ENCODE measurements at places on chromosomes 11 and 22. TPM values are rescaled to one million over a fixed set of nuclear protein-coding genes. Genes with fewer than 3 reads are reported as not detected.

- peak; percentile 96 for DNase-seq
These were observed at the start of gene CTR9 for GRCh38 chr11:10750838-10751580. Gene CTR9 (plus strand): TSS chr11:10751246. CDS start chr11:10751413, 167 bp downstream.

The IGHMBP2 gene
- 8.8 TPM for polyA plus RNA-seq

The RBFOX2 gene
- polyA plus RNA-seq: 17.2 TPM

DNA sequence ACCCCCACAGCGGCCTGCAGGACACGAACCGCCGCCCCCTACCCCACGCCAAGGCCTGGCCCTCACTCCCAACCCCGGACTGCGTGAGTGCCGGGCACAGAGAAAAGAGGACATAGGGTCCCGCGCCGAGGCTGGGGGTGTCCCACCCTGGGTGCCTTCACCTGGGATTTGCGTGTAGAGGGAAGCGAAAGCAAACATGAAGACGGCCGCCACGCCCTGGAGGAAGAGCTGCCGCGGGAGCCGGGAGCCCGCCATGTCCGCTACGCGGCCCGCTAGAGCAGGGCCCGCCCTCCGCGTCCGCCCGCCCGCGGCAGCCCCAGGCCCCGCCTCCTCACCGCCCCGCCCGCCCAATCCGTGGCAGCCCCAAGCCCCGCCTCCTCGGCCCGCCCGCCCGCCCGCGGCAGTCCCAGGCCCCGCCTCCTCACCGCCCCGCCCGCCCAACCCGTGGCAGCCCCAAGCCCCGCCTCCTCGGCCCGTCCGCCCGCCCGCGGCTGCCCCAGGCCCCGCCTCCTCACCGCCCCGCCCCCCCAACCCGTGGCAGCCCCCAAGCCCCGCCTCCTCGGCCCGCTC lies at the start of gene LMF2:
TSS of gene LMF2 (minus strand) at position 282 of the 570 bp plus-strand sequence. CDS start at position 255, 27 bp downstream.
- no peak for DNase-seq

The KRTAP5-10 gene
- polyA plus RNA-seq: not detected
